Jurkat, Clone E6-1 (cell line): ENCODE measurements at places on chromosomes 6 and 20.

GRCh38 chr20:56796345-56796744, 167.2 kb downstream of the TFAP2C start:
- DNase-seq: no peak

DNA sequence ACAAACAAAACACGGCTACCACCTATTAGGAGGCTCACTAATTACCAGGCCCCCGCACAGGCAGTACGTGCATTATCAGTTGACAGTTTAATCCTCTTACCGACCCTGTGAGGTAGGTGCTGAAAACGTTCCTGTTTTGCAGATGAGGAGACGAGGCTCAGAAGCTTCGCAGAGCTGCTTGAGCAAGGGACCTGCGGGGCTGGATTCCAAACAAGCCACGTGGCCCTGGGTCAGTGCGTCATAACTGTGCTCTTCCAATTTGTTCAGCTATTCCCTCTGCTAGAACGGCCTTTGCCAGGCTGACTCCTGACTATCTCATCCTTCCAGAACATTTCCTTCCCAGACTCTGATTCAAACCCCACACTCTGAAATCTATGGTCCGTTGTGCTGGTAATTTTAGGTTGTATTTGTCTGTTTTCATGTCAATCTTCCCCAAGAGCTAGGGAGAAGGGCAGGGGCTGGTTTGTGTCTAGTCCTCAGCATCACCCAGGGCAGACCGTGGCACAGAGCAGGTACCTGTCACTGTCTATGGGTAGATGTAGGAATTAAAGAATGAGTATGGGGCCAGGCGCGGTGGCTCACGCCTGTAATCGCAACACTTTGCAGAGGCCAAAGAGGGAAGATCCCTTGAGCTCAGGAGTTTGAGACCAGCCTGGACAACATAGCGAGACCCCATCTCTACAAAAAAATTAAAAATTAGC, 28.8 kb upstream of the TLDC2 start:
- no peak for DNase-seq

DNA sequence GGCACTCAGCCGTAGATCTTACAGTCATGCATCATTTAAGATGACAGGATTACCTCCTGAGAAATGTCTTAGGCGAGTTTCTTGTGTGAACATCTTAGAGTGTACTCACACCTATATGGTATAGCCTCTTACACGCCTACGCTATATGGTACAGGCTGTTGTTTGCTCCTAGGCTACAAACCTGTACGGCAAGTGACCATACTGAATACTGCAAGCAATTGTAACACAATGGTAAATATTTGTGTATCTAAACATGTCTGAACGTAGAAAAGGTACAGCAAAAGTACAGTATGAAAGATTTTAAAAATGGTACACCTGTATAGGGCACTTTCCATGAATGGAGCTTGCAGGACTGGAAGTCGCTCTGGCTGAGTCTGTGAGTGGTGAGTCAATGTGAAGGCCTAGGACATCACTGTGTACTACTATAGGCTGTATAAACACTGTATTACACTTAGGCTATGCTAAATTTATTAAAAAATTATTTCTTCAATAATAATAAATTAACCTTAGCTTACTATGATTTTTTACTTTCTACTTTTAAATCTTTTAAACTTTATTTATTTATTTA, 541 bp upstream of the IL20RA start:
- DNase-seq: no peak

GRCh38 chr6:160348223-160349019, at the start of gene SLC22A3:
TSS of gene SLC22A3 (plus strand) at chr6:160348378. CDS start at chr6:160348420, 42 bp downstream.
- DNase-seq: no peak

GRCh38 chr20:9302091-9302462, 212.3 kb upstream of the LAMP5 start:
- DNase-seq: no peak

- no peak for DNase-seq
Measured at GRCh38 chr6:23478312-23478711, 647.7 kb upstream of the NRSN1 start.

DNA sequence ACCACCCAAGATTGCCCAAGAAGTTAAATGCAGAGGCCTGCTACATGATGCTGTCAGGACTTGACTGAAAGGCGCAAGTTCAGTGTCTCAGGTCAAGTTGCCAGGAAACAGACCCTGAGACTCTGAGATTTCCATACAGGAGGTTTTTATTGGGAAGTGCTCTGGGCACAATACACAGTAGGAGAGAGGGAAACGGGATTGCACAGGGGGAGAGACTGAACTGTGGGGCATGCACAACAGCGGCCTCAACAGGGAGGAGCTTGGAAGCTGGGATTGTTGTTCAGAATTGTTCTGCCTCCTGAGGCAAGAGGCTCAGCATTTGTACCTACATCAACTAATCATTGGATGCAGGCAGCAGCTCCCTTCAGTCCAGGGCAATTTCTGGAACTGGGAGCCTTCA, 6.7 kb downstream of the STX11 start:
- no peak for DNase-seq

DNA sequence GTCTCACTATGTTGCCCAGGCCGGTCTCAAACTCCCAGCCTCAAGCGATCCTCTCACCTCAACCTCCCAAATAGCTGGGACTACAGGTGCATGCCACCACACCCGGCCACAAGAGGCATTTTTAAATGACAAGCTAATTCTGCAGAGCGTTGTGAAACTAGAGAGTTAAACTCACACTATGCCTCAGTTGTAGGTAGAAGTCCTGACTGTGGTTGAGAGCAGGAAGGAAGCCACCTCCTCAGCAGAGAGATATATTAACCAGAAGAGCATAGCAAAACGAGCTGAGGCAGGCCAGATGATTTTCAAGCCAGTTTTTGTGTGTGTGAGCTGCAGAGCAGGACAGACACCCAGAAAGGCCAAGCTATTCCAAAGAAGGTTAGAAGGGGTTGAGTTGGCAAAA, 150.3 kb downstream of the MBOAT1 start:
- DNase-seq: peak; percentile 49

GRCh38 chr6:63844287-63844686, 208.7 kb downstream of the PHF3 start:
- no peak for DNase-seq

DNA sequence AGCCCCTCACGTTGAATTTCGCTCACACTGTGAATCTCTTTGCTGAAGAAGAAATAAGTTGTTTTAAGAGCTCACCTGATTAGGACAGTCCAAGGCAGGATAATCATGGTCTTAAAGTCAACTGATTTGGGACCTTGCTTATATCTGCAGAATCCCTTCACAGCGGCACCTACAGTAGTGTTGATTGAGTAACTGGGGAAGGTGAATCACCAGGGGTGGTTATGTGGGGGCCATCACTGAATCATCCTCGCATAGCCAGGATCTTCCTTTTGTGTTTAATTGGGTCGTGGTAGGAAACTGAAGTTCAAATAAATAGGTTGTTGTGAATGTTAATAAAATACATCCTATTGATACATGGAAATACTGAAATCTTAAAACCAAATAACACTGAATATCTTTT, 20.2 kb upstream of the MICA start:
- DNase-seq: no peak

- DNase-seq: no peak
Measured at GRCh38 chr6:105664931-105665330, 262.0 kb upstream of the PREP start.

- no peak for DNase-seq
Measured at GRCh38 chr6:88168362-88168761, 2.2 kb upstream of the CNR1 start.

- DNase-seq: no peak
Measured at GRCh38 chr6:50610562-50610961, 102.8 kb upstream of the TFAP2D start.

GRCh38 chr6:105135056-105135455, 44.8 kb downstream of the POPDC3 start:
- no peak for DNase-seq

DNA sequence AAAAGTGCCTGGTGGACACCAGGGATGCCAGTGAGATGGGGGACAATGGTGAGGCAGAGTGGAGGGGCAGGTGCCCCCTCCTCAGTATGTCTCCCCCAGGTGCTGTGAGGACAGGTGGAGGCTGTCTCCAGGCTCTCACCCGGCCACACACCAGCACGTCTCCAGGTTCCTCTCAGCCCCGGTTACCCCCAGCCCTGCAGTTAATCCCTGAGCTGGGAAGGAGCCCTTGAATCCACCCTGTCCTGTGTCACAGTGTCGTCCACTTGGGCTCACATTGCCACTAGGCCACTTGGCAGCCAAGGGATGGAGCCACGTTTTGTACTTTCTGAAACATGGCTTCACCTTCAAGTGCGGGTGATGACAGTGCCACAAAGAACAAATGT, 21.7 kb upstream of the HLA-B start:
- no peak for DNase-seq

DNA sequence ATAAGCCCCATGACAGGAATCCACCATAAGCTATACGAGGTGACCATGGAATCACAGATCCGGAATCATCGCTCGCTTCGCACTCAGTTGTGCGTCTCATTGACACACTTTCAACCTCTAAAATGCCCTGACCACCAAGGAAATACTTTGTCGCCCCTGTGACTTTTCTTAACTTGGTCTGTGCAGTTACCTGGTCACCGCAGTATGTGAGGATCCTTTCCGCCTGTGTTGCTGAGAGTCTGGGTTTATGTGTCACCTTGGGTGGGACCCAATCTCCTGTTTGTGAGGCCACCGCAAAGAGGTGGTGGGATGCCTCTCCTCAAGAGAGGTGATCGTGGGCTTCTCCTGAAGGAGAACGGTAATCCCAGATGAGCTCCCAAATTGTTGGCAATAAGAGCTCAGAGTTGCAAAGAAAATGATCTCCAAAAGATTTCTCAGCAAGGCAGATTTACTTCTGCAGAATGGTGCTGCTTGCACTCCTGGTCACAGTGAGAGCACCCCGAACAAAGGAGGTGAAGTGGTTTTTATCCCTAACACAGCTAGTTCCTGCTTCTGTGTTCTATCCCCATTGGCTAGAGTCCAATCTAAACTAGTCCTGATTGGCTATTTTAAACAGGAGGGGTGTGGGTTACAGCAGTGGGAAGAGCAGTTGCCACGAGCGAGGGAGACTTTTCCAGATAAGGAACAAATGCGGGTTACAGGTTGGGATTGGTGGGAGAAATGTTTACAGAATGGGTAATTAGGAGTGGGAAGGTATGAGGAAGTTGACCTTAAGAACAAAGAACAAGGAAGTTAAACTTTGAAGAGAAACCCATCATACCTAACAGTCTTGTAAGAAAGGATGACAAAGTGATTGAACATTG, 9.1 kb upstream of the ZNFX1 start:
- no peak for DNase-seq

DNA sequence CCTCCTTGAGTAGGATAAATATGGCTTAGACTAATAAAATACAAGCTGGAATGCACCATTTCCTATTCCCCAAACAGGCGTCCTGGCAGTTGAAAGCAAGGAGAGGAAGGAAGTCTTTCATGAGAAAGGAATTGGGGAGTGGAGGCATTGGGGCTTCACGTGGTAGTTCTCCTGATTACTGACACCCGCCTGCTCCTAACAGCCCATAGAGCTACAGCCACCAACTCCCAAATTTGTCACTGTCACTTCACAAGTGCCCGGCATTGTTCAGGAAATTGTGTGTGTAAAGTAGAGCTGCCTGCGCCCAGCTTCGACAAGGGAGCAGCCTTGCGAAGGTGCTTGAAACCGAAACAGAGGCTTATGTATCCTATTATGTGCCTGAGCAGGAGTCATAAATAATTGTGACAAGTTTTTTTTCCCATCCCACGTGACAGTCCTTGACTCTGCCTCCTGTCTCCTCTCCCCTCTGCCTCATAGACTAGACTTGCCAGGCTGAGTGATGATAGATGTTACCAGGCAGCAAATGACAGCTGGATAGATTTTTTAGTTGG, 301.7 kb upstream of the ZFP64 start:
- DNase-seq: peak; percentile 0

GRCh38 chr6:125041740-125042459, 79.7 kb downstream of the RNF217 start:
- no peak for DNase-seq

- no peak for DNase-seq
Measured at GRCh38 chr6:25061289-25061936, 125.7 kb upstream of the RIPOR2 start.

GRCh38 chr6:30884521-30885480, 482 bp downstream of the DDR1 start:
- no peak for DNase-seq

DNA sequence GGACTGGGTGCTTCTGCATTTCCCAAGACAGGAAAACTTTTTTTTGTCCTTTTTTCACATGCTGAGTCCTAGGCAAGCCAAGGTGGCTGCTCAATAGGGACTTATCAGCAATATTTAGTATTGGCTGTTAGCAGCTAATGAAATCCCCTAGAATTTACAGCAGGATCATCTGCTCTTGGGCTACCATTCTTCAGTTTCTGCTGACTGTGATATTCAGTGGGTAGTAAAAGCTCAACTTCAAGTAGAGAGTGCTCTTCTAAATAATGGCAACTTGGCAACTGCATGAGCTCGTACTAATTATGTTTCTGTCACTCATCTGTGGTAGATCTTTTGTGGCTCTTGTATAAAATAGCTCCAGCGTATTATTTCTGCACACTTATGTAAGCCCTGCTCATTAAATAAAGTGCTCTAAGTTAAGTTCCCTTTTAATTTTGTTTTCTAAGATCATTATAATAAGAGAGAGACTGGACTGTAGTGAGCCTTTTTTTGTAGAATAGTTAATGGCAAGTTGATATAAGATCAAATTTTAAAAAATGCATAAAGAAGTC, 110.3 kb downstream of the SLC35F1 start:
- no peak for DNase-seq

DNA sequence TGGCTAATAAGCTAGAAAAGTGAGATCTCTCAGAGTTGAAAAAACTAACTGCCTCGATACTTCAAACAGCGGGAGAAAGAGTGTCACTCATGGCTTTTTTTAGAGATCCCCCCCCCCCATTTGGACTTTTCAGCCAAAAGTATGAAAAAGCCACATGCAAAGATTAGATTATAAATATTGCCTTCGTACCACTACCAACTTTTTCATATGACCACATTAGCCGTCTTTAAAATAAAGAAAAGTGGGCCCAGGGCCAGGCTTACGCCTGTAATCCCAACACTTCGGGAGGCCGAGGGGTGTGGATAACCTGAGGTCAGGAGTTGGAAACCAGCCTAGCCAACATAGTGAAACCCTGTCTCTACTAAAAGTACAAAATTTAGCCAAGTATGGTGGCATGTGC, 4.4 kb downstream of the PGK2 start:
- no peak for DNase-seq

GRCh38 chr20:53623454-53624211, 30.0 kb upstream of the ZNF217 start:
- peak; percentile 47 for DNase-seq

- no peak for DNase-seq
Measured at GRCh38 chr20:33359399-33360261, 41.7 kb downstream of the CDK5RAP1 start.

- no peak for DNase-seq
Measured at GRCh38 chr6:17591287-17591686, 8.8 kb upstream of the FAM8A1 start.

GRCh38 chr20:63594043-63594561, 20.1 kb upstream of the HELZ2 start:
- no peak for DNase-seq

GRCh38 chr20:25011261-25011660, 18.7 kb upstream of the APMAP start:
- DNase-seq: no peak

DNA sequence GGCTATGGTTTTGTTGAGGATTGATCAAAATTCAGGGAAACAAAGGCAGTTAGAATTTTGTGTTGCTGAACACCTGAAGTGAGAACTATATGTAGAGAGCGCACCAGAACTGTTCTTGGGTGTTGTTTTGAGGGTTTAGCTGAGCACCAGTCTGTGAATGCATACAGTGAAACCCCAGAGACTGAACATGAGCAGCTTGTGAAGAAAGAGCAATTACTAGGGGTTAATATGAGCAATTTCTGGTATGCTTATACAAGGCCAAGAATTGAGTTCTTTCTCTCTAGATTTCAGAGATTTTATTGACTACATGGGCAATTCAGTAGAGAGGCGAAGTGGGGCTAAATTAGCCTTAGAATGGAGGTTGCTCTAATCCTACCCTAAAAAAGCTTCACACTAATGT, 93.9 kb downstream of the CD2AP start:
- no peak for DNase-seq
